T-helper 2 cell treated with Interferon-gamma antibody and Interleukin-4, amounts not matched to agents 100 ng/mL and 5 ng/mL, for 36 hours (primary cell): ENCODE measurements at places on chromosomes 7 and 10. TPM values are rescaled to one million over a fixed set of nuclear protein-coding genes. Genes with fewer than 3 reads are reported as not detected.

The RAB19 gene
- total RNA-seq, result 9.0 and 9.5 TPM in 2 replicates

The VENTX gene
- total RNA-seq, result not detected in 2 replicates

The ADCY1 gene
- total RNA-seq, result 3.1 and 3.5 TPM in 2 replicates

The WNT2 gene
- not detected in 2 replicates for total RNA-seq

The PDSS1 gene
- total RNA-seq, result 20.4 and 20.8 TPM in 2 replicates

The LRRD1 gene
- total RNA-seq, result 0.11 TPM in 1 of 2 replicates, not detected in the other

The SLC29A4 gene
- 0.27 and 0.59 TPM in 2 replicates for total RNA-seq

The RNF32 gene
- total RNA-seq, result 3.9 and 4.8 TPM in 2 replicates

The GPRIN2 gene
- total RNA-seq, result not detected in 2 replicates

The MAGI2 gene
- total RNA-seq, result 0.05 TPM in 1 of 2 replicates, not detected in the other

The CTAGE4 gene
- total RNA-seq, result 2.3 and 2.4 TPM in 2 replicates

The HNRNPH3 gene
- total RNA-seq, result 122 and 125 TPM in 2 replicates

The ADRB1 gene
- total RNA-seq, result not detected in 2 replicates

The IFIT1 gene
- 3.4 and 3.5 TPM in 2 replicates for total RNA-seq

The AKR1C4 gene
- total RNA-seq, result not detected in 2 replicates

The FAM237B gene
- total RNA-seq, result not detected in 2 replicates

The SEMA3E gene
- not detected in 2 replicates for total RNA-seq

The SPDYE2 gene
- total RNA-seq, result not detected in 2 replicates

The POLR2J2 gene
- total RNA-seq, result 19.0 and 20.8 TPM in 2 replicates

The APBB1IP gene
- 66.2 and 67.2 TPM in 2 replicates for total RNA-seq

The CALML3 gene
- not detected in 2 replicates for total RNA-seq

The GPR37 gene
- not detected in 2 replicates for total RNA-seq

The CYP3A5 gene
- not detected in 2 replicates for total RNA-seq

The MRC1 gene
- not detected in 2 replicates for total RNA-seq

The TFPI2 gene
- total RNA-seq, result not detected in 2 replicates

The SLC18A2 gene
- 0.09 TPM in 1 of 2 replicates, not detected in the other for total RNA-seq

The PPP1R17 gene
- total RNA-seq, result not detected in 2 replicates

The TMEM254 gene
- 13.9 and 15.5 TPM in 2 replicates for total RNA-seq

The ANAPC16 gene
- total RNA-seq, result 78.7 and 82.1 TPM in 2 replicates

The ITGA8 gene
- not detected in 2 replicates for total RNA-seq

The AZGP1 gene
- not detected in 2 replicates for total RNA-seq
